ENCODE measurements at places on chromosomes 5 and 9.

DNA sequence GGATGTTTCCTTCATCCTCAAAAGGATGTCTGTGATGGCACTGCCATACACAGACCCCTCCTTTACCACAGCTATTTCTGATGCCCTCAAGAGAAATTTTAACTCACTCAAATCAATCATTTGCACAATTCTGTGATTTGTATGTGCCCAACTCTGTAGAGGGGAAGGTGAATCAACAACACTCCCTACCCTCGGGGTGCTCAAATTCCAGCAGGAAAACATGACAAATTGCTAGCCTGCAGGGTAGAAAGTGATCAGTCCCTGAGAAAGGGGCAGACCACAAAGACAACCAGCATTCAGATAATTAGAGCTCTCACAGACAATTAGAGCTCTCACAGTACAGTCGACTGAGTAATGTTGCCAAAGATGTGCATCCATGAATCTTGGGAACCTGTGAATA lies 45.3 kb upstream of the FOXE1 start:
- DNase-seq: no peak

- DNase-seq: no peak
Measured at GRCh38 chr9:35515766-35516165, 25.9 kb downstream of the RUSC2 start.

- no peak for DNase-seq
Measured at GRCh38 chr9:95788521-95788991, 86.9 kb upstream of the ERCC6L2 start.

DNA sequence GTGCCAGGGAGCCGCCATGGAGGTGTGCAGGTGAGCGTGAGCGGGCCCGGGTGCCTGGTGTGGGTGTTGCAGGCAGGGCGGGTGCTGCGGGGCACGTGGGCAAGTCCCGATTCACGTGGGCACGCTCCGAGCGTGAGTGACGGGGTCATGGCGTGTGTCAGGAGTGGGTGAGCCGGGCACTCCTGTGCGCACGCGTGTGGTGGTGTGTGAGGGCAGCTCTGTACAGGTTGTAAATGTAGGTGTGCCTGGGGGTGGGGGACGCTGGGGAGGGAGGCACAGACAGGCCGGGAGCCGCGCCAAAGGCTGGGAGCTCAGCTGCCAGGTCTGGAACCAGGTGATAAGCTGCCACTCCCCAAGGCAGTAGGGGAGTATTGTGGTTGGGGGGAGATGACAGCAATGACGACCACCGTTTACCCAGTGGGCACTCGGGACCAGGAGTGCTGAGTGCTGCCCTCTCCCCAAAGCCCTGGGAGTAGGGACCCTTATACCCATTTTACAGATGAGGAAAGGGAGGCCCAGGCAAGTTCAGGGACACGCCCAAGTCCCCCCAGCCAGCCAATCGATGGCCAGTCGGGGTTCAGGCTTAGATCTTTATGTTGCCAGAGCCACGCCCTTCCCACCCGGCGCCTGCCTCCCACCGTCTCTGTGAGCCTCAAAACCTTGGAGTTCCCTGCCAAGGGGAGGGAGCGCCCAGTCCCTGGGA lies 9.6 kb downstream of the NCS1 start:
- no peak for DNase-seq

- no peak for DNase-seq
Measured at GRCh38 chr5:154737667-154738320, 17.4 kb upstream of the LARP1 start.

DNA sequence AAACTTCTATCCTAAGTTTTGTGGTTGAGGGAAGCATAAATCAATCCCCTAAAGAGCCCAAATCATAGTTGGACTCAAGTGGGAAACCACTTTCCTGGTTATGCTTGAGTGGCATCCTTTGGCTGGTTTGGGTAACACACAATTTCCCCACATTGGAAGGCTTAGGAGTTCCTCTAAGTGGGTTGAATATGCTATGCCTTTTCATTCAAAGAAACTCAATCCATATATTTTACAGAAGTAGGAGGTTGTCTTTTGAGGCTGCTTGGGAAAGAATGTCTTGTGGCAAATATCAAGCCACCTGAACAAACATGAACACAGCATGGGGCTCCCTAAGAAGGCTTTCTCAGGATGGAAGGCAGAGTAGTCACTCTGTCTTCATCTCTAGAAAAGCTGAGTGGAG lies 121.1 kb downstream of the SPATA31D1 start:
- no peak for DNase-seq

DNA sequence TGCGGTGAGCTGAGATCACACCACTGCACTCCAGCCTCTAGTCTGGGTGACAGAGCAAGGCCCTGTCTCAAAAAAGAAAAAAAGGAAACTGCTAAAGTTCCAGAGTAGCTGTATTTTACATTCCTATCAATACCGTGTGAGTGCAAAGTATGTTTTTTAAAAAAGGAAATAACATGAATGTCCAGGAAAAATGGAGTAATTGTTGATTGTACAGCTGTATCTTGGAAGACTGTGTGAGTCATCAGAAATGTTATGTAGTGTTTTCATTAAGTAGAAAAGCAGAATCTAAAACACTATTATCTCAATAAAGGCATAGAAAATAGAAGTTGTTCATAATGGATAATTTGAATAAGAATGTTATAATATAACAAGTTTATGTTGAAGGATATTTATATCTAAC lies 53.9 kb downstream of the ZCCHC7 start:
- no peak for DNase-seq

- DNase-seq: no peak
Measured at GRCh38 chr5:14382640-14383039, 199.0 kb upstream of the OTULINL start.

GRCh38 chr5:177982956-177983355 lies 13.1 kb downstream of the PROP1 start:
- DNase-seq: no peak

DNA sequence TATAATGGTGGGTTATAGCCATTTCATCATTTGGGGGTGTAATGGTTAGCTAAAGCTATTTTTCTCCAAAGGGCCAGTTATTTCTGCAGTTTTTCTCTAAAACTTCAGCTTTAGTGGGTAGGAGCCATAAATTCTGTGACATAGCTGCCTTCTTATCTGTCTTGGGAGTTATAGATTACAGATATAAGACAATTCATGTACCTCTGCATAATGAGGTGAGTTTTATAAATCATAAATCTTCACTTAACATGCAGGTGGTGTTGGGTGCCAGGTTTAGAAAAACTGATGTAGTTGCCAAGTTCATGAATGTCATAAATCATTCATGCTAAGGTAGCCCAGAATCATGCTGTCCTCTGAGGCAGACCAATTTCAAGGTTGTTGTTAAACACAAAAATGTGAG lies 10.0 kb upstream of the HSPA9 start:
- no peak for DNase-seq

DNA sequence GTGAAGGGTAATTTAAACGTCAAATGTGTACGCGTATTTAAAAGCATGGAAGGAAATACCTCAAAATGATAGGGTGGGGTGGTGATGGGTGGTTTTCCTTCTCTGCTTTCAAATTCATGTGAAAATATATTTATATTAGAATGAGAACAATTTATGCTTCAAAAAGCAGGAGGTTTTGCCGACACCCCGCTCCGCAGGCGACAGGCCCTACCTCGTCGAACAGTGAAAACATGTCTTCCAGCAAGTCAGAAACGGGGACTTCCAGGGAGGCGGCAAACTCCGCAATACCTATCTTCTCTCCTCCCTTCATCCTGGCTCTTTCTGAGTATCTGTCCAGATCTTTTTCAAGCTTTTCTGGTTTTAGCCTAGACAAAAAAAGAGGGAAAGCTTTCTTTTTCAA lies 28.5 kb upstream of the SLC6A3 start:
- no peak for DNase-seq

- DNase-seq: no peak
Measured at GRCh38 chr9:6897898-6898302, 140.1 kb downstream of the KDM4C start.

DNA sequence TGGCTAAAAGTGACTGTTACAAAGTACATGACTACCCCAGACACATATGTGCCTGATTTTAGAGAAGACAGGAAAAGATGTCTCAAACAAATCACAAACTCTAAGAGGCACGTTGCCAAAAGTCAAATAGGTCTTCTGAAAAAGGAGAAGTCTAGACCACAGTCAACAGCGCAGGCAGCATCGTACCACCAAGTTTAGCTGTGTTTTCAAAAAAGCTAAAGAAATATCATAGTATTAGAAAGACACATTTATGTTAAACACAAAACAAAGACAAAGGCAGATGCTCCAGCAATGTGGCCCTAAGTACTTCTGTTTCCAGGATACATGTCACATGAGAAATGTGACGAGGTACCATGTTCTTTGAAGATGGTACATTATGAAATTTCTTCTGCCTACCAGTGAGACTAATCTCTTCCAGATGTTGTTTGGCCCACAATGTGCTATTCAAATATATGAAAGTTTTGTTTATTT lies 43.5 kb downstream of the LPAR1 start:
- DNase-seq: no peak

GRCh38 chr5:149181732-149182131 lies 40.4 kb downstream of the ABLIM3 start:
- DNase-seq: no peak

DNA sequence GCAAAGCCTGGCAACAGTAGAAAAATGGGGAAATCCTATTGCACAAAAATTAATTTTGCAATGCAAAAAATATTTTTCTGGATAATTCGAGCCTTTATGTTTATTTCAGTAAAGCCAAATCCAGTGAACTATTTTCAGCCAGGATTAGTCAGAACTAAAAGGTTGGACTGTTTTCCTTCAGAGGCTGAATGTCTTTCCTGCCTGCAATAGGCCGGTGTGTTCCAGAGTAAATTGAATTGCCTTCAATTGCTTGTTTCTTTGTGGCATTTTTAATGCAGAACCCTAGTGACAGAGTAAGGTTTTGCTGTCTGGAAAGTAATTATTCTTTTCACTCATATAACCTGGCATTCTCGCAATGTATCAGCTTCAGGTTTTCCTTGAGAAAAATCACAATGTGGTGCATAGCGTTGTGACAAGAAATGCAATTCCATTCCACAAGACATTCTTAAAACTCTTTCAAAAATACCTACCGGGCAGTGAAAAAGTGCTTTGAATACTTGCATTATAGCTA lies 183.7 kb downstream of the GLIS3 start:
- no peak for DNase-seq

- DNase-seq: no peak
Measured at GRCh38 chr9:125842242-125842641, 95.1 kb downstream of the PBX3 start.

DNA sequence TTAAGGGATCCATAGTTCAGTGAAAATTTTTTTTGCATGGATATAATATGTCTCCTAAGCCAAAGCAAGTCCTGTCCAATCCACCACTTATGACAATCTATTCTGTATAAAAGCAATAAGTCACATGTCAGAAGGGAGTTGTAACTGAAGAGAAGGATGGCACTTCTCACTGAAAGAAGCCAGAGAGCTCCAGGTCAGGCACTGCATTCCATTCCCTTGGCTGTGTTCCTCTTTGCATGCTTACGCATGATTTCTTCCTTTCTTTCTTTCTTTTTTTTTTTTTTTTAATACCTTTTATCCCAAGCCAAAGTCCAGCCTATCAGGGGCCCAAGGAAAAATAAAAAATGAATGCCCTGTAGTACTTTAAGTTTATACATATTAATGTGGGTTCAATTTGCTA lies 39.8 kb downstream of the MAMDC2 start:
- DNase-seq: no peak

- no peak for DNase-seq
Measured at GRCh38 chr5:120614531-120615180, 150.6 kb downstream of the PRR16 start.

DNA sequence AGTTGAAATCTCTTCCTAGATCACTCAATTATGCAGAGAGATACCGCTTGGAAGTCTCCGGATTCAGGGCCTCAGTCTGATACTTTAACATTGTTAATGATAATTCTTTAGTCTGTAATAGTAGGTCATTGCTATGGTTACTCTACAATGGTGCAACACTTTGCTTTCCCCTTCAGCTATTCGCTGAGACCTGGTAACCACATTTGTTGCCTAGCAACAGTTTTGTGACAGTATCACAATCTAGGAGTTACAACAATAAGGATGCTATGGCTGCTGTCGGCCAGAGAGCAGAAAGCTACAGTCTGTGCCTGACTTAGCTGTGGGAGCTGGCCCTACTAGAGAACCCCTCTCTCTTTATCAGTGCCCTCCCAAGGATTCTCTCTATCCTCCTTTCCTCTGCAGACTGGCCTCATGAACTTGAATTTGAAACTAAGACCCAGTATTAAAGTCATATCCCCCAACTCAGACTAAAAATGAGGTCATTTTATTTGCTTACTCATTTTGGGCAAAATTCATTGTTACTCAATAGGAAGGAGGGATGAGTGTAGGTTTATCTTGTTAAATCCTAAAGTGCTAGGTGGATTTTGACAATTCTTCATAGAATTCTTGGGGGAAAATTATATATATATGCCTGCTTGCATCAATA lies 39.3 kb downstream of the NR2F1 start:
- no peak for DNase-seq

DNA sequence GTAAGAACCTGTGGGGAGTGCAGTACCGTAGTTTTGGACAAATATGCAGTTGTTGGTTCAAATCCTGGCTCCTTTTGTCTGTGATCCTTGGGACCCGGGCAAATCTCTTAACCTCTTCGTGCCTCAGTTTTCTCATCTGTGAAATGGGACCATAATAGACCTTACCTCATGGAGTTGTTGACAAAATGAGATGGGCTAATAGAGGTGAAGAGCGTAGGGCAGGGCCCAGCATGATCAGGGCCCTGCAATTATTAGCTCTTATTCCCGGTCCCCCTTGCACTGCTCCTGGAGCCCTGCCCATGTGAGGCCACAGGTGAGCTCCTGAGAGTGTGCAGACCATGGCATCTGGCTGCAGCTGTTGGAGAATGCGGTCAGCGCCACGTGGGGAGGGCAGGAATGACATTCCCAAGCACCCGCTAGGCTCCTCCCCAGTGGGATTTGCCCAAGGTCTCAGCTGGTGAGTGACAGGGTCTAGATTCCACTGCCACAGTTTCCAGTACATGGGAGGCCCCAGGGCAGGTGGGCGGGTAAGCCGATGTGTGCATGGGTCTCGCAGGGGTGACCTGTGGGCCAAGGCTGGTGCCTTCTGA lies 41.0 kb downstream of the NEK6 start:
- no peak for DNase-seq

DNA sequence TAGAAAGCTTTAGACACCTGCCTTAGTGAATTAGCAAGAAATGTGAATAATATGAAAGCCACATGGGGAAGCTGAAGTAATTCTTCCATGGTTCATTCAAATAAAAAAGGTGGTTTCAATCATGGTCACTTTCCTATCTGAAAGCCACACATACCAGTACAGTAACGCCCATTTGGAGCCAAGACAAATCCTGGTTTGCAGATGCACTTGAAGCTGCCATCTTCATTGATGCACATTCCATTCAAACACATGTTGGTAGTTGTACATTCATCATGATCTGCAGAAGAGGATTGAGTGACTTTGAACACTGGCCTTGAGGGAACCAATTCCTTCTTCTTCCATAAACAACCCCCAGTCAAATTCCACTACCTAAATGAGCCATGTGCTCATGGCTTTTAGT lies 161.5 kb downstream of the FBN2 start:
- no peak for DNase-seq

DNA sequence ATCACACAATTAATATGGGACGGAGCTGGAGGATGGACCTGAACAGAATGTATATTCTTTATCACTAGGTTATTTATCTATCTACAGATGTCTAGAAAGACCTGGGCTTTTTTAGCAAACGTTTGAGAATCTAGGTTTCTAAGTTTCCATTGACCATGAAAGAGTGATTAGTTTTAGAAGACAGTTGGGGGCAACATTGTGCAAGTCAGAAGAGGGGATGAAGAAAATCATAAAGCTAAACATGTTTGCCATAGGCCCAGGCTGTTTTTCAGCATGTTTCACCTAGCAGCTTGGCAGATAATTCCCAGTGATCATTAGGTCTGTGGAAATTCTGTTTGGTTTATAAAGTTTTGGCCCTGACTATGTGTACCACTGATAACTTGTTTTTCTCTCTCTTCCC lies 44.1 kb upstream of the CDKN2B start:
- no peak for DNase-seq

GRCh38 chr5:93053825-93054224 lies 527.2 kb downstream of the NR2F1-AS1 start:
- DNase-seq: no peak

All from activated naive CD8-positive, alpha-beta T cell treated with anti-CD3 and anti-CD28 coated beads, Interleukin-2, amount 50 U/mL, for 24 hours (primary cell).